ENCODE measurements at places on chromosomes 4 and X. TPM values are rescaled to one million over a fixed set of nuclear protein-coding genes. Genes with fewer than 3 reads are reported as not detected.

GRCh38 chrX:15129412-15129811 is 140.5 kb downstream of the ASB9 start:
- DNase-seq = no peak

DNA sequence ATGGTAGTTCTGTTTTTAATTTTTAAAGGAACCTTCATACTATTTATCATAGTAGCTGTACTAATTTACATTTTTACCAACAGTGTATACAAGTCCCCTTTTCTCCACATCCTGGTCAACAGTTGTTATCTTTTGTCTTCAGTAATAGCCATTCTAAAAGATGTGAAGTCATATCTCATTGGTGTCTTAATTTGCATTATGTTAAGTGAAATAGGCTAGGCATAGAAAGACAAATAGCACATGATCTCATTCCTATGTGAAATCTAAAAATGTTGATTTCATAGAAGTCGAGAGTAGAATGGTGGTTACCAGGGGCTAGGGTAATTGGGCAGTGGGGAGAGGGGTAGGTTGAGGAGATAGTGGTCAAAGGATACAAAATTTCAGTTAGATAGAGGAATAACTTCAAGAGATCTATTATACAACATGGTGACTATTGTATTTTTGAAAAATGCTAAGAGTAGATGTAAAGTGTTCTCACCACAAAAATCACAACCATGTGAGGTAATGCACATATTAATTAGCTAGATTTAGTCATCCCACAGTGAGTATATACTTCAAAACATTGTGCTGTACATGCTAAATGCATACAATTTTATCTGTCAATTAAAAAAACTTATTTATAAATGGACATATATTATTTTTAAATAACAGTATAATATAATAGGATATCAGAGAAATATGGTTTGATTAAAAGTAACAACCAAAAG is 58.9 kb downstream of the DIAPH2 start:
- DNase-seq = no peak

DNA sequence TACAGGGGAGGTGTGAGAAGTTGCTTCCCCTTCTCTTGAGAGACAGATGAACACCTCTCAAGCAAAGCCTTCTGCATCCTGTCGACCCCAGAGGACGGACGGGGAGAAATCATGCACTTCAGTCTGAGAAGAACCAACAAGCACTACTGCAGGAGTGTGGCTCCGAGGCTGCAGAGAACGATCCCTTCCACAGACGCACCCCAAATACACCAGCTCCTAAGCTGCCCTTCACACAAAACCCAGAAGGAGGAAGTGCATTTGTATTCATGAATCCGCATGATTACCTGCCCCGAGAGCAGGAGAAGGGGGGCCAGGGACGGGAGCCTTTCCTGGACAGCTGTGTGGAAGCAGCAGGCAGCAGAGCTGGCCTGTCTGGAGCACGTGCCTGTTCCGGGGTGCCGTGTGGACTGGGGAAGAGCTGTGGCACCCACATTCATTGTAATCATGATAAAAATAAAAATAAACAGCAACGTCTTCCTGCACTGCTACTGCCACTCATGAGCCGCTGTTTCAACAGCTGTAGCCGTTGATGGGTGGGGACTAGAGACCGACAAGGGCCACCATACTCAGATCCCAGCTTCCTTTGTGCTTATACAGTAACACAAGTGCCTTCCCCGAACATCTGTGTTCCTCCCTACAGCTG is 42.9 kb downstream of the ACSL1 start:
- no peak for DNase-seq

DNA sequence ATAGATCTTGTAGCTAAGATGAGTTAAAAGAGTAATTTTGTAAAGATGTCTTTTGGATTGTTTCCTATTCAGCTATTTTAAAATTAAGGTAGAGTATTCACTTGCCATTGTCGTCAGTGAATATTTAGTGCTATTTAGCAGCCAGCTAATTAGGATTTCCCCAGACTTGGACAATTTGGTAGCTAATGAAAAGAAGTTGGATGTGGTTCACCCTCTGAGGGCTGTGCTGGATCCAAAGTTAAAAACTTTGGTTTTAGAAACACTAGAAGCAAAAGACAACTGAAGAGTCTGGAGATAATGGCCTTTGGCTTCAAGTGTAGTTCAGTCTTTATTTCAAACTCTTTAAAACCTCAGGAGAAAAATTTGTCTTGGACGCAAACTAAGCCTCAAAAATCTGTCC is 41.3 kb downstream of the ATG4A start:
- no peak for DNase-seq

DNA sequence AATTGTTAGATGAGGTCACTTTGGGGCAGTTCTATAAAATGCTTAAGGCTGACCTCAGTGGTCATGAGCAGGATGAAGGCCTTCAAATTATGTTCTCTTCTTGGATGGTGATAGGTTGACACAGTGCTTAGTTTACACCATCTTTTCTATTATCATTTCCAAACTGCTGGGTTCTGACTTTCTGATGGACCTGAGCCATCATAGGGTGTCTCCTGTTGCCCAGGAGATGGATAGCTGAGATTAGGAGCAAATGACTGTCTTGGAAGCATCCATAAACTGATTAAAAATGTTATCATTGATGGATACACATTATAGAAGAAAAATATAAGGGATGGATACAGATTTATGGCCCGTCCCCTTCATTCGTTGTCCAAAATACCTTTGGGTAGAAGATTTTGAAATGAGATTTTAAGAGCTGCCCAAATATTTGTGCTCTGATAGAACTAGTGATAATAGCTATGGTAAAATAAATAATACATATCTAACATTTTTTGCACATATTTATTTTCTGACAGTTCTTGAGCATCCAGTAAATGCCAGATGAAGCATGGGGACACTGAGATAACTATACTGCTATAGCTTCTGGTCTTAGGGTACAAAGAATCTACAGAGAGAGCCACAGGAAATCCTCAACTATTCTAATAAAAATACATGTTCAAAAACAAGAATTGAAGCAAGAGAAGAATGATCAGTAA is 839.4 kb upstream of the LCORL start:
- DNase-seq = no peak

GRCh38 chr4:140857111-140857510 is 100.9 kb upstream of the TBC1D9 start:
- DNase-seq = no peak

DNA sequence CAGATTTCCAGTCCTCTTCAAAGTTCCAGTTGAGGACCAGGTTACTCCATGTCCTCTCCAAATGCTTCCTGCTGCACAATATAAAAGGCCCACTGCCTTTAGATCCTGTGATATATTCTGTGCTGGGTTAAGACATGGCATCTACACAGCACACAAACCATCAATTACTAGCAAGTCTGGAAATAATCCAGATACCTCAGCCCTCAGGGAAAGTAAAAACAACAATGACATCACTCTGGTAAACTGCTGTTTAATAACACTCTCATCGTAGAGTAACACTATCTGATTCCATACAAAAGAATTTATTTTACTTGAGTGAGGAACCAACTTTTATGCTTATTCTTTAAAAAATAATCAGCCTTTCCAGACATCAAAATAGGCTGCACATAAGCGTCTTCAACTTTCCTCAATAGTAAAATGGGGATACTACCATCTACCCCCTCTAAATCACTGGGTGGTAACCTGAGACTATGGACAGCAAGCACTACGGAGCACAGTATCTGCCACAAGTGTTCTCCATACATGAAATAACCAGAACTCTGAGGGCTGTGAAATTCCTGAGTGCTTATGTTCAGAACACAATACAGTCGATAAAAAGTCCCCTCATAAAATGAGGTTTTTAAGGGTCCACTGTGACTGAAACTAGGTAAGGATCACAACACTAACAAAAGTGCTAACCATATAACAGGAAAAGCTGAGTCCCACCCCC is 53.4 kb downstream of the ABCG2 start:
- no peak for DNase-seq

- peak; percentile 72 for DNase-seq
Observed at GRCh38 chrX:12974305-12974795, 560 bp upstream of the TMSB4X start.

DNA sequence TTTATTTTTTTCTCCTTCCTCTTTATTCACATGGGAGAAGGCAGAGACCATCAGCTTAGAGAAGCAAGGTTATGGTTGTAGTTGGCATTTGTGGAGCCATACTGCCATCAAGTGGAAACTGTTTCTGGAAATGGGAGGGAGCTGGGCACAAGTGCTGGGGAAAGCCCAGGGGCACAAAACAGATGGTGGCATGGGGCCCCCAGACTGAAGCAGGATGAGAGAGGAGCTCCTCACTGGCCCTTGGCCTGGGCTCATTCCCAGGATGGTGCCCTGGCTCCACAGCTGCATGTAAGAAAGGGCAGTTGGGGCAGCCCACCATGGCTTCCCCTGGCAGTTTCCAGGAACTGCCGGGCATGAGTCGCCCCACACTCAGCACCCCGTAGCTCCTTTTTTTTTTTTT is 59.2 kb downstream of the NBDY start:
- DNase-seq = no peak

DNA sequence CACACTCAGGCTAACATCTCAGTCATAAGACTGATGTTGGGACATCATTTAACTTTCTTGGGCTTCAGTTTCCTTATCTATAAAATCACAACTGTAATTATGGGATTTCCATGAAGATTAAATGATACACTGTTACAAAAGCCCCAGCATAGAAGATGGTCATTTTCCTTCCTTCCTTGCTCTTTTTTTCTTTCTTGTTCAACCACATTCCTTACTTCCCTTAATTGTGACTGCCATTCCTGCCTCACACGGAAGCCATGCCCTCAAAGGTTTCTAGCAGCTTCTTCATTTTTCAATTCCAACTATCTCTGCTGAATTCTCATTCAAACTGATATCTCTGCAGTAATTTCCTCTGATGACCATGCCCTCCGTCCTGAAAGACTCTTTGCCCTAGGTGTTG is 311.8 kb downstream of the PPP3CA start:
- no peak for DNase-seq

GRCh38 chr4:78069859-78070258 is 12.7 kb downstream of the FRAS1 start:
- DNase-seq = no peak

DNA sequence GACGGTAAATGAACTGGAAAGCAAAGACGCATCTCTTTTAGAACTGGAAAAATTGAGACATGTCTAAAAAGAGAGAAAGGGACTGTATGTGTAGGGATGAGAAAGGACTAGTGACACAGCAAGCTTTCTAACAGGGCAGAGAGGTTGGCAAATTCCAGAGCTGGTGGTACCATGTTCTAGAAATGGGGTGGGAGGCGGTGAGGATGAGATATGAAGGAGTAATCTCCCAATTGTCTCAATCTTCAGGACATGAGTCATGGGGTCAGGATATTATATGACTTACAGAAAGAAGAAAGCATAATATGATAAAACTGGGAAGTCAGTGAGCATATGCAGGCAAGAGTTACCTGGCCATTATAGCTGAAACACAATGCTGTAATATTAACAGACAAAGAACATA is 14.2 kb downstream of the TAB3 start:
- no peak for DNase-seq

DNA sequence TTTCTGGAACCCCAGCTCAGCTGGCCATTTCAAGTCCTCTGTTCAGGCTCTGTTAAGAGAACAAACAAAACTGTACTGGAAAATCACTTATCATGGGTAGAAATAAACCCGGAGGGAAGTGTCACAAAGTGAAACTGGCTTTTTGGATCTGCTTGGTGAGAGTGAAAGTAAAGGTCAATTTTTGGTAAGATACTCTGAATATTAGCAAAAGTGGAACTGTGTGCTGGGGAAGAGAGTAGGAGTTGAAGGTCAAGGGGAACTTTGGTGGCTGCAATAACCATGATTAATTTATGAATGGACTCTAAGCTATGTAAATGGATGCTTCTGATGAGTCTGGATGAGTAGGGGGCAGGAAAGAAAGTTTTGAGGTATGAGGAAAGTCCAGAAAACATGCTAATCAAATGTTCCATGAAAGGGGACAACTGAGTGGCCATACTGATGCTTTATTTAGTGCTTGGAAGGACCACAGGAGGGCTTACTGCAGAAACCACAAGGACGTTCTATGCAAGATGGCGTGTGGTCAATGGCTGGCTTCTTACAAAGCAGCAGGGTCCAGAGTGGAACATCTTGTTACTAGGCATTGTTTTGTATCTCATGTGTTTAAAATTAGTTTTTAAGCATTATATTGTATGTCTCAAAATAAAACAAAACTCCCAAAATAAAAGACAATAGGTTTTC is 36.8 kb upstream of the TNIP3 start:
- DNase-seq = no peak

- no peak for DNase-seq
Observed at GRCh38 chr4:159173886-159174285, 71.0 kb downstream of the RAPGEF2 start.

DNA sequence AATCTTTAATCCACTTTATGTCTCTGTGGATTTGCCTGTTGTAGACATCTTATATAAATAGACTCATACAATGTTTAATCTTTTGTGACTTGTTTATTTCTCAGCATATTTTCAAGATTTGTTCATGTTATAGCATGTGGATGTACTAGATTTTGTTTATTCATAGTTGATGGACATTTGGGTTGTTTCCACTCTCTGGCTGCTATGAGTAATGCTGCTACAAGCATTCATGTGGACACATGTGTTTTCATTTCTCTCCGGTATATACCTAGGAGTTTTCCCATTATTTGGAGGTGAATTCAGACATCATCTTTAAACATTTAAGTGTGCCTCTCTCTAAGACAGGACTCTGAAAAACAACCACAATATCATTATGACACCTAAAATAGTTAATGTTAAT is 2.3 kb downstream of the IKBKG start:
- DNase-seq = no peak

DNA sequence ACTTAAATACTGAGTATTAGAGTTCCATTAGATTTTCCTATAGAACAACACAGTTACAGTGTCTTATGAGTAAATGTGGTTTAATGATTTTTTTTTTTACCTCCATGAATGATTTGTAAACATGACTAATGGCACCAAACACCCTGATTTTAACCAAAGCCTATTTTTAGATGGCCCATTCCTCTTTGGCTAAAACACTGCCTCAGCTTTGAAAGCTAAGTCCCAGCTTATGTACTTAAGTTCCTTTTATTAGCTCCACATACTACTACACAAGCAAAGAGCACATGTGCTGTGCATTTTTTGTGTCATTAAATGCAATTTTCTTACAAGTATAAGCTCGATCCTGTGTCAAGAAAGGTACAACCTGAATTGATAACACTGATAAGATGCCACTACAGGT is 575.6 kb upstream of the PITX2 start:
- DNase-seq = no peak

- no peak for DNase-seq
Observed at GRCh38 chr4:158934996-158935669, 166.3 kb downstream of the FNIP2 start.

GRCh38 chr4:26726655-26727387 is 133.8 kb upstream of the STIM2 start:
- DNase-seq = no peak

DNA sequence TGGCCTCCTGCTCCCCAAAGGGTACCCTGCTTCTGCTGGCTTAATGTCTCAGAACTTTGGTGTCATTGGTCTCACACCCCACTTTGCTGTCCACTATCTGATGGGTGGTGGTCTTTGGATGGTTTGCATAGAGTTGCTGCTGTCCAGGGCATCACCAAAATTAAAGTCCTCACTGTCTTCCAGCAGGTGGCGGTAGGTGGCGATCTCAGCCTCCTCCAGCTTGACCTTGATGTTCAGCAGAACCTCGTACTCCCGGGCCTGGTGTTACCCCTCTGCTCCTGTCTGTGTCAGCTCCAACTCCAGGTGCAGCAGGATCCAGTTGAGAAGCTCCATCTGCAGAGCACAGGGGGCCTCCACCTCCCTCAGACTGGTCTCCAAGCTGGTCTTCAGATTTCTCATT is 1169.5 kb upstream of the PABPC4L start:
- no peak for DNase-seq

Gene AMBN
- not detected for total RNA-seq

Gene CBR4
- total RNA-seq = 20.0 TPM

Gene MAGEC2
- not detected for total RNA-seq

Measured in CD4-positive, alpha-beta memory T cell (primary cell).